ENCODE measurements at places on chromosomes 2 and 18. TPM values are rescaled to one million over a fixed set of nuclear protein-coding genes. Genes with fewer than 3 reads are reported as not detected.

SLC11A1 gene
- 13.0 TPM for total RNA-seq

DLX1 gene
- total RNA-seq = not detected

IL1A gene
- not detected for total RNA-seq

- DNase-seq = no peak
These were observed 52.9 kb downstream of the TRIB2 start for GRCh38 chr2:12769492-12770105.

- no peak for DNase-seq
These were observed 82.2 kb upstream of the CYTIP start for GRCh38 chr2:157526070-157526469.

DNA sequence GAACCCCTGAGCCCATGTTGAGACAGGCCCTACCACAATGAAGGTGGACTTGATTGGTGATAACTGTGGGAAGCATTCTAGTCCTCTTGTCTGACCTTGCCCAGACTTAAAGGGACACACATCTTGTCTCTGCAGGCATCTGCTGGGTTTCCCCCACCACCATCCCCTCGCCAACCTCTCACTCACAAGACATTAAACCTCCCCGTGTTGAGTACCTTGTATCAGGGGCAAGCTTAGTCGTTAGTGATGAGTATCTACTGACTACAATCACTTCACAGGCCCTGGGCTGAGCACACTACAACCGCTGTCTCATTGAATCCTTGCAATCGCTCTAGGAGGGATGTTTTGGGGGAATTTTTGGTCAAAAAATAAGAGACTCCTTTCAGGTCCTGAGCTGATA is 86.0 kb downstream of the ICOS start:
- no peak for DNase-seq

GRCh38 chr2:60312618-60313017 is 240.8 kb downstream of the BCL11A start:
- no peak for DNase-seq

DNA sequence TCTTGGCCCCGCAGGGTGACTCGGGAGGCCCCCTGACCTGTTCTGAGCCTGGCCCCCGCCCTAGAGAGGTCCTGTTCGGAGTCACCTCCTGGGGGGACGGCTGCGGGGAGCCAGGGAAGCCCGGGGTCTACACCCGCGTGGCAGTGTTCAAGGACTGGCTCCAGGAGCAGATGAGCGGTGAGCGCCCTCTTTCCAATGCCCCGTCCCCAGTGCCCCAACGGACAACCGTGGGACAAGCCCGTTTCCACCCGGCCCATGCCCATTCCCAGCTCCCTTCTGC is 2.6 kb upstream of the CHRND start:
- DNase-seq = no peak

DNA sequence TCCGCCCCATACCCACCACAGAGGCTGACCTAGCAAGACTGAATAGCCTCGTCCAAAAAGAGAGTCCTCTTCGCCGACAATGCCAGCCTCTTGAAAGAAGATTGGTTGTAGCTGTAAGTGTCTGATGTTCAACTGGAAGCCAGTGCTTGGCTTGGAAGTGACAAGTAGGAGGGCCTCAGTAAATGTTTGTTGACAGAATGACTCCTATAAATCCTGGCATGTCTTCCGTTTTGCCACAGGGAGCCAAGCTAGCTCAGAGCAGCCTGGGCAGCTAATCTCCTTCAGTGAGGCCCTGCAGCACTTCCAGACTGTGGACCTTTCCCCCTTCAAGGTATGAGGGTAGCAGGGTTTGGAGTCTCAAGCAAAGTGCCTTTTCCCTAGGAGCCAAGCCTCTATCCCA is 14.9 kb downstream of the ELMOD3 start:
- DNase-seq = no peak

All from right lobe of liver (tissue), 6 donors.